ENCODE measurements at places on chromosomes 2 and 18.

GRCh38 chr2:105438104-105438929, 39.5 kb upstream of the FHL2 start:
- DNase-seq: no peak

DNA sequence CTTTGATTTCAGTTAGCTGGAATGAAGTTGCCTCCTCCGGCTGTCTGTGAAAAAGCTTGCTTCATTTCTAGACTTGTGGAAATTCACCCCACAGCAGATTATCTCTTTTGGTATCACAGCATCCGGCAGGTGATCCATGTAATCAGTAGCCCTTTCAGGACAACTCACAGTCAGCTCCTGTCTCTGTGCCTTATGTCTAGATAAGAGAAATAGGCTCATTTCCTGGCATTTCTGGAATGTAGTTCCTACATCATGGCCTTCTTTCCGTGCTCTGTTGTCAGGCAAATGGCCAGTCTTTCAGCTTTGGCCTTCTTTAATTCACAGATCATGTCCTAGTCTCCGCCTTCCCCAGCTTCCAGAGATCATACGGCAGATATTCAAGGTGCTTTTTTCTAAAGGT, 455.4 kb downstream of the NUP35 start:
- DNase-seq: no peak

DNA sequence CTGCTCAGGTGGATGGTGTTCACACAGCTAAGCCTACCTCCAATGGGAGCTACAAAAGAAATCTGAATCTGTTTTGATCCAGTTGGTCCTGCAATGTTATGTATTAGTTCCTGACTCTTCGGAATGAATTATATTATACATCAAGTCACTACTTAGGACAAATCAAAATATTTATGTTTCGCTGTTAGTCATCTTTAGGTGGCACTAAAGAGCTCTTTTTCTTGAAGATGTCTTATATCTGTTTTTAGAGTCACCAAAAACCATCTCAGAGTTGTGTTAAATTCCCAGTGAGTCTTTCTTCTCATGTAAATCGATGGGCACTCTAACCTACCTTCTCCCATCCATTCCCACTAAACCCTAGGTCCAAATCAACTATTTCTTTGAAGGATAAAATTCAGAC, 2.2 kb downstream of the DNER start:
- DNase-seq: no peak

GRCh38 chr18:77016936-77017335, 115.6 kb downstream of the MBP start:
- DNase-seq: no peak

GRCh38 chr2:45922577-45922988, 271.1 kb downstream of the PRKCE start:
- DNase-seq: peak; percentile 29

GRCh38 chr18:58547864-58548263, 81.0 kb downstream of the ALPK2 start:
- no peak for DNase-seq

DNA sequence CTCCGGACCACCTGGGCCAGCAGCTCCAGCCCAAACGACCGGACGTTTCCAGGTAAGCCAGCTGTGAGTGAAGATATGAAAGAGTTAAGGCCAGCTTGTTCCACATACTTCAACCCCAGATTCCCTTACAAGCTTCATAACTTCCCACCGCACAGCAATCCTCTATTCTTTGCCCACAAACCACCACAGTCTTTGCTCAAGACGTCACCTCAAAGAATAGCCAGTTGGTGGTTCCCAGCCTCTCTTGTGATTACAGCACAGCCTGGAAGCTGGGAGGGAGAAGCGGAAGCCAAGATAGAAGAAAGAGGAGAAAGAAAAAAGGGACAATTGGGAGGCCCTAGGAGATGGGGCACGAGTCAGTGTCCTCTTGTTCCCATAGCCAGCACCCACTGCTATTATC, 70.6 kb downstream of the NRP2 start:
- peak; percentile 79 for DNase-seq

GRCh38 chr2:109265369-109265768, 136.4 kb downstream of the SH3RF3 start:
- DNase-seq: no peak

DNA sequence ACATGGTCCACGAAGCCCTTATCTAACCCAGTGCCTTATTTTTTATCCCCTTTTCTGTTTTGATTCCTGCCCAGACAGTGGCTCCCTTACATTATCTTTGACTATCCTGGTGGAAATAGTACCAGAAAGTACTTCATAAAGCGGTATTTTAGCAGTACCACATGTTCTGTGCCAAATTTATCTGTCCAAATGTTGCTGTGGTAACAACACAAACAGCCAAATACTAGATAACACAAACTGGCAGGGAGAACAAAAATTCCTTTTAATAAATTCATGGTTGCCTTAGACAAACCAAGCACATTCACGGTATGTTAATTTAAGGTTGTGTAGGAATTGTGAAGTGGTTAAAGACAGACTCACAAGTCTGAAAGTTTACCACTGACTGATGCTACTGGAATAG, 187.9 kb upstream of the LHCGR start:
- peak; percentile 34 for DNase-seq

- DNase-seq: peak; percentile 98
Observed at GRCh38 chr18:37299471-37300304, 265.9 kb downstream of the CELF4 start.

DNA sequence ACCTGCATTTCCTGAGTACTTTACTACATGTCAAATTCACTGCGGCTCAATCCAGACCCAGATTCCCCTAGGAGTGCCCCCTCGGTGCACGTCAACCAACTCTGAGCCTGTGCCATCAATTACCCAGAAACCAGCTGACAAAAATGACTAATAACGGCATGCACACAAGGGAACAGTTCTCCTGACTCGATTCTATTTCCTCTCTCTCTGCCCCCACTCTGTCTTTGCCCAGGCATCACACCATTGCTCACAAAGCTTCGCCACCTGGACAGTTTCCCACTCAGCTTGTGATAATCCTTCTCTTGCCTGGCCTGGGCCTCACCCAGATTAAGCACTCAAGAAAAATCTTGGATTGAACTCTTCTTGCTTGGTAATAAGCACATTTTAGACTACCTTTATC, 115.3 kb upstream of the NDUFV2 start:
- DNase-seq: peak; percentile 55

- peak; percentile 27 for DNase-seq
Observed at GRCh38 chr18:21242141-21242779, at the start of gene GREB1L. TSS of gene GREB1L (plus strand) at chr18:21242232. CDS start at chr18:21383519, 141,287 bp downstream.

DNA sequence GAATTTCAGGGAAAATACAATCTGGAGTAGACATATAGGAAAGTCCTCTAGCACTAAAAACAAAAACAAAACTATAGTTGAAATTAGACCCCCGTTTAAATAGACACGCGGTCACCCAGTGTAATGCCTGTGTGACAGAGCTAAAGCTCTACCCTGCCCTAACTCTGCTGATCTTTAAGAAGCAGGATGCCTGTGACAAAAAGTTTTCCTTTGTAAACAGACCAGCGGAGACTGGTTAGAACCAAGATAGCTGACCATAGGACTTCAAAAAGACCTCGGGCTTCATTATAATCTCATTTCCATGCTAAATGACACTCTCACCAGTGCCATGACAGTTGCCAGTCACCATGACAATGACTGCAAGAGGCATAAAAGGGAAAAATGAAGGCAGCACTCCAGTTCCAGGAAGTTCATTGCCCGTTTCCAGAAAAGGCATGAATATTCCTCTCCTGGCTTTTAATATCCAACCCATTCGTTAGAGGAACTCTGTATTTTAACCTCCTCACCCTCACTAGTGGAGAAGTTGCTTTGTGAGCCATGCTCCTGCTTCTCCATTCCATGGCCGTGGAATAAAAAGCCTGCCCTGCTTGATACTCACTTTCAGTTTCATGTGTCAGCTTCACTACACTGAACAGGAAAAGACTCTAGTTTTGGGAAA, 157.2 kb upstream of the COPS8 start:
- no peak for DNase-seq

DNA sequence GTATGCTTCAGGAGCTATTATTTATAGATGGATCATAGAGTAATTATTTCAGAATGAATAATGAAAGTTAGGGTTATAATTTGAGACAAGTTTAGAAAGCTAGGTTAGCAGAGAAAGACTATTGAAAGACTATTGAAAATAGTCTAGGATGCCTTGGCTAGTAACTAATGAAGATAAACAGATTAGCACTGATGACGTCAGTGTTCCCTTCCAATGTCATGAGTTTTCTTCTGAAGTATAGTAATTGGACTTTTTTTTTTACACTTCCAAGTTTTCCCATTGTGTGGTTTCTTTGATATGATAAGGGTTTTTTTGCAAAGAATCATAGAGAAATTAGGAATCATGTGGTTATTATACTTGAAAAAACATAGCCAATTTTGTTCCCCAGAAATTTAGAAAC, 1041.5 kb upstream of the CRIM1 start:
- DNase-seq: no peak

GRCh38 chr2:100228967-100229366, 86.6 kb upstream of the AFF3 start:
- DNase-seq: no peak

GRCh38 chr2:204545861-204546735, 823 bp downstream of the PARD3B start:
- no peak for DNase-seq

- no peak for DNase-seq
Observed at GRCh38 chr2:215746887-215747615, 266.3 kb downstream of the MREG start.

DNA sequence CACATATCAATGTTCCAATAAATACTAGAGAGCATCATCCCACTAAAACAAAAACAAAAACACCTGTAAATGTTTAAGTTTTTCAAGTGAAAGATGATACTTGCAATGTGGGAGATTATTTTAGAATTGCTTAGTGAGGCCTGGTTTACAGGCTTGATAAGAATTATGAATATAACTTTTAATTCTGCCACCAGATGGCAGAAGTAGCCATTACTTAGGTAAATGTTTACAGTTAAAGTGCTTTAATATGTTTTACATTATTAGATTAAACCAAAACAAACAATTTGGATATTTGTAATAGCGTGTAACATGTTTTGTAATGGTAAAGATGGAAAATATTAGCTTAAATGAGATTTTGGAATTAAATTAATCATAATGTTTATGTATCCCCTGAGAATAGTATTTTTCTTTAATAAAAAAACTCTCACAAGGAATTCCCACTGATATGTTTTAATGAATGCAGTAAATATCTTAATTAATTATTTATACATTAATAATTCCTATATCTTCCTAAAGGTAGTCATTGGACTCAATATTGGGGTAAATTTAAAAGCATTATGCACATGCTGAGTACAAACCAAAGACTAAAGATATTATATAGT, 522.0 kb downstream of the SPAG16 start:
- peak; percentile 33 for DNase-seq

- DNase-seq: peak; percentile 91
Observed at GRCh38 chr2:33215299-33215698, 261.1 kb upstream of the RASGRP3 start.

GRCh38 chr2:171404719-171405118, 29.1 kb downstream of the METTL8 start:
- DNase-seq: no peak

DNA sequence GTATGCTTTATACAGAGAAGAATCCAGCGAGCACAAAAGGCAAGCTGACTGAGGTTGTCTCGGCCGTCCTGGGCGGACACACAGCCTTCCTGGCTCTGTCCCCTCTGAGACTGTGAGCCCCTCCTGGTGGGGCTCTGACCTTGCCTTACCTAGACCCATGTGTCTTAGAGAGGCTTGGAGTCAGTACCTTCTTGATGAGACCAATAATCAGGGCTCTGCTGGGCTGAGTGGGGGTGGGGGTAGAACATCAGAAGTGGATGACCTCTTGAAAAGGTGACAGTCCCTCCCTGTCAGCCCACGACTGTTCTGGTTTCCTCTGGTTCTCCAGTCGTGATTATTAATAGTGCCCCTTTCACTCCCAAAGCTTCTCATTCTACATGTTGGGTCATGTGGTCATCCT, 31.2 kb downstream of the TWIST2 start:
- no peak for DNase-seq

Data from fibroblast of skin of scalp (primary cell).